ENCODE measurements at places on chromosomes 7 and 10. TPM values are rescaled to one million over a fixed set of nuclear protein-coding genes. Genes with fewer than 3 reads are reported as not detected.

GRCh38 chr10:114265392-114266053 lies 26.5 kb downstream of the VWA2 start:
- no peak for DNase-seq

GRCh38 chr10:59580026-59580863 lies 129.4 kb downstream of the SLC16A9 start:
- peak; percentile 12 for DNase-seq

- DNase-seq = no peak
Measured at GRCh38 chr7:45404622-45405021, 169.5 kb upstream of the ADCY1 start.

DNA sequence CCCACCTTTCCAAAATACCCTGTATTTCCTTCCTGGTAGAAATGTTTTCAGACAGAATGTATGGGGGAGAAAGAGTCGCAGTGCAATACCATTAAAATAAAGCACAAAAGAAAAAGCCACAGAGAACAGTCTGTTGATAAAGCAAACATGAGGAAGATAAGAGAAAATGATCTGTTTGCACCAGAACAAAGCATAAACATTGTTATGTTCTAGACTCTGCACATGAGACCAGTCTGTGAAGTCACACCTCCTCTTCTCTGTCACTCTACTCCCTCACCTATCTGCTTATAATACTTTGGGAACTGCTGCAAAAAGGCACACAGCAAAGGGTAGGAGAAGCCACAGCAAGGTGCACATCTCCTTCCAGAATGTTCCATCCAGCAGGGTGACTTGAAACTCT lies 67.2 kb upstream of the LRGUK start:
- DNase-seq = no peak

GRCh38 chr7:30879139-30880124 lies 32.2 kb upstream of the AQP1 start:
- no peak for DNase-seq

DNA sequence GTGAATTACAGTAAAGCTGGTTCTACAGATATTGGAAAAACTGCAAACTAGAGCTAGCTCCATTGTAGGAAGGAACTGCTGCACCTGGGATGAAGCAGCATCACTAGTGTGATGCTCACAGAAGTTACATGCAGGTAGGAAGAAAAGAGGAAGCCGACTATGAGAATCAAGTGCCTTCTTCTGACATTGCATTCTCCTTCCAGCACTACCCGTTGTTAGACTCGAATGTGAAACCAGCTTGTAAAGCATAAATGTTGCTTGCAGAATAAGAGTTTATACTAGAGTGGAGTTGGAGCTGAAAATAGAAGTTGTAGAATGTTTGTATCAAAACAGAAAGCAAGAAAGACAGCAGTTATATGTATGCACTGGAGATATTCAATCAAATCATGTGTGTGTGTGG lies 49.9 kb downstream of the TRIM24 start:
- DNase-seq = no peak

GRCh38 chr10:88934900-88935672 lies 17.5 kb downstream of the ACTA2 start:
- peak; percentile 56 for DNase-seq

DNA sequence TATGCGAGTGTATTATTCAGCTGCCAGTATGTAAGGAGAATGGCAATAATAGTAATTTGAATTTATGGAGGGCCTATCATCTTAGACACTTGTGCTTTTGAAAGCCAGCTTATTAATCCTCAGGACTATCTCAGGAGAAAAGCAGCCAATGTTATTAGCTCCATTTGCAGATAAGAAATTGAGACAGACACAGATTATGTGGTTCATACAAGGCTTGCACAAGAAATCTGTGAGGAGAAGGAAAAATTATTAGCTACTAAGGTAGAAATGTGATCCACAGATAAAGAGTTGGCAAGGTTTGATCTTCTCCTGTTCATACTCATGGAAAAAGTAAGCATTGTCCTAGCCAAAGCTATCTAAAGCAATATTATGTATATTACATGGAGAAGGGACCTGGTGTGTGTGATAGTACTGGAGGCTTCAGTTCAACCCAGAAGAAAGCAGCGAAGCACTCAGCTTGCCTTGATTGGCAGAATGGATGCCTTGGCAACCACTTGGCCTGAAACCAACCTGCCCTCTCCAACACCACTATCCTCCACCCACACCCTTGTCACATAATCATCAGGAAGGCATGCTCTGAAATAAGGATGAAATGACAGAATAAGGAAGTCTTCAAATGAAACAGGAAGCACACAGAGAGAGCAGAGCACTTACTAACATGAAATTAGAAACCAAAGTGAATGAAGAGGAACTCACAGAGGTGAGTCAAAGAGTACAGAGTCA lies 18.0 kb downstream of the MACC1 start:
- peak; percentile 95 for DNase-seq

- DNase-seq = no peak
Measured at GRCh38 chr10:85224366-85224940, 896.1 kb downstream of the CCSER2 start.

DNA sequence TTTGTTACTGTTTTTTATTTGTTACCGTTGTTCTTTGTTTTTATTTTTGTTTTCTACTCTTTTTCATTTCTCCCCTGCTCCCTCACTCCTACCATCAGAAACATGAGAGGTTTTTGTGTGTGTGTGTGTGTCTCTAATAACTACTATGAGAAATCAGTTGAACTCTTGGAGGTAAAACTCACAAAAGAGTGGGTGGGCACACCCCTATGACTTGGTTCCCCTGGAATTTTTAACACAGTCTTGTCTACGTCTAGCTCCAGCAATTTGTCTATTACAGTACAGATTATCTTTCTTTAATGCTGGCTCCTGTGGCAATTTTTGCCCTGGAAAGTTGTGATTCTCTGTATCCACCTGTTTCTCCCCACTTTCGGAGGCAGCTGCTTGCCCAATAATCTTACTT lies 56.2 kb downstream of the AOAH start:
- no peak for DNase-seq

- DNase-seq = no peak
Measured at GRCh38 chr7:7265081-7266075, 83.0 kb downstream of the C1GALT1 start.

DNA sequence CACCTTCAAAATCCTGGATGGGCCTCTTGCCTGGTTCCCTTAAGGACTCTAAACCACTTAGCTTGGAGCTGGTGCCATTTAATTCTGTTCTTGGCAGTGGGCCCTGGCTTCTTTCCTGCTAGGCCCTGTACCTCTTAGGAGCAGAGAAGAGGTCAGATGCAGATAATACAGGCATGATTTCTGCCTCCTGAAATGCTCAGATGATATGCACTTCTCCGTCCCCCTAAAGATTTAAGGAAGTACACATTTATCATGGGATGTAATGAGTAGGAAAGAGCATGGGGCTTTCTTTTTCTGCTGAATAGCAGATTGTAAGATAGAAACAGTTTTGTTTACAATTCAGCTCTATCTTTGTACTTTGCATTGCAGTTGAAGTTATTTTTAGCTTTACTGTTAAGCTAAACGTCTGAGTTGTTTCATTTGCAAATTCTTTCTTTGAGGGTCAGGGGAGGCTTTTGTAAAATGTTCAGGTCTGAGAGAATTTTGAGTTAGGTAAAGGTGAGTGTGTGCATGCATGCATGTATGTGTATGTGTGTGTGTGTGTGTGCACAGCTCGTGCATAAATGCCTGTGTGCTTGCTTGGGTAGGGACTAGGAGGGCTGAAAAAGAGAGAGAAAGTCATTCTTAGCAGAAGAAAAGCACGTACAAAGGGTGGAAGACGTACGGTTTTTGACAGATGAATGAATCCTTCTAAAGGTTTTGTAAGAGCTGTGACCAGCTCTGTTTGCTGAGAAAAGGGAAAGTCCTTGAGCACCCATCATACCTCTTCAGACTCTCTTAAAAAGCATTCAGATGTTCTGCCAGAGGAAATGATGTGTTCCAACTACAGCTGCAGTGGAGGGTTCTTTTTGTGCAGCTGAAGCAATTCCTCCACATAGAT lies 364.2 kb downstream of the AUTS2 start:
- DNase-seq = no peak

GRCh38 chr7:139059905-139060304 lies 24.1 kb upstream of the ZC3HAV1L start:
- no peak for DNase-seq

DNA sequence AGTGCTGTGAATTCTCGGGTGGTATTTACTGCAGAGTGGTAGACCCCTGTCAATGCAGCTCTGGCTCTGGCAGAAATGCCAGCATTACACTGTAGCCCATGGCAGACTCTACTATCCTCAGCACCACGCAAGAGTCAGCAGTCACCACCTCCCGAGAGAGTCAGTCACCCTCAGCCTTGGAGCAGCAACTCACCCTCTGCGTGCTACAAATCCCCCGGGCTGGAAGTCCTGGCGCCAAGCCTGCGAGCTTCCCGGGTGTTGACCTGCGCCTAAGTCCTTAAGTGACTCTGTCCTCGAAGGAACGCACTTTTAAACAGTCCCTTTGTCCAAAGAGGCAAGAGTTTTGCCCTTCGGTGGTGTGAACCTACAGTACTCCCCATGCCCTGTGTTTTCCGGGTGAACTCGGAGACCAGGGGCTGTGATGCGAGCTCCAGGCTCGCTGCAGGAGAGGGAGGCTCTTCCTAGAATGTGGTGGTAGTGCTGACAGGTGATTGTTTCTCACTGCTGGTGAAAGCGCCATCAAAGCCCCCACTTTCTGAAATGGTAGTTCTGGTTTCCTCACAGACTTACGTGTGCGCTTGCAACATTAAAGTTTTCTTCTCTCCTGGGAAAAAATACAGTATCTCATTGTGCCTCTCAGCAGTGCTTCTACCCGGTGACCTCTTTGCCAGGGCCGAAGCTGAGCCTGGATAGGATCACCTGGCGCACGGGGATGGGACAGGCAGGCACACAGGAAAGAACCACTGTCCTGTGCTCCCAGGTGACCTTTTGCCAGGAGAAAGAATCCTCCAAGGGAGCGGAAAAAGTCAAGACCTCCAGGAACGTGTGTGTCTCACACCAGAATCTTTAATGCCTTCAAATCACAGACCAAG lies 33.1 kb upstream of the MBL2 start:
- no peak for DNase-seq

- DNase-seq = no peak
Measured at GRCh38 chr7:118072893-118073674, 110.9 kb upstream of the LSM8 start.

EN2 gene
- not detected for total RNA-seq

KEL gene
- total RNA-seq = 0.12 TPM

C10orf62 gene
- total RNA-seq = not detected

PLCE1 gene
- 2.2 TPM for total RNA-seq

PTER gene
- total RNA-seq = 9.7 TPM

SLIT1 gene
- total RNA-seq = 0.12 TPM

AKR1C4 gene
- total RNA-seq = not detected

BHLHA15 gene
- total RNA-seq = 1.8 TPM
